ENCODE measurements at places on chromosomes 7 and 10.

DNA sequence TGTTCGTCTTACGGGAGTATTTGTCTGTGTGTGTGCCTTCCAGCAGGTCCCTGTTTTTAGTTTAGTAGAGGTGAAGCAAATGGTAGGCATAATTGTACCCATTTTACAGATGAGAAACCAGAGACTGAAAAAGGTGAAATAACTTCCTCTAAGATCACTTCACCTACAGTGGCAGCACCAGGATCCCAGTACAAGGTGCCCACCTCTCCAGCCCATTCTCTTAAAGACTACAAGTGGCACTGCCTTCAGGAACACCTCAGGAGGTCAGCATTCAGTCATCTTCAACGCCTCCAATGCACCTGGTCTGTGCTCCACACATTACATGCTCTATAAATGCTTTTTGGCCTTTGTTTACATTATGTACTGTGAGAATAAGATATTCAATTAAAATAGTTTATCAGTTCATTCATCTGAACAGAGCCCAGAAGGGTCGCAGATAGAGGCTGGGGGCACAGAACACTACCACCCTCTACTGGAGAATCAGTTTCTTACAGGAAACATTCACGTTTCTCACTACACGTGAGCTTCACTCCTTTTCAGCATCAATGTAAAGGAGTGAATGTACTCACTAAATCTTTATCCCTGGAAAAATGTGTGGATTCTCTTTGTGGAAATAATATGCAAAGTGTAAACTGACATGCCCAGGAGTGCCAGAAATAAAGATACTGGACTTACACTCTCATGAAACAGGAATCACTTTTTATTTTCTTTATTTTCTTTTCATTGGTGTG is 45.5 kb upstream of the ABLIM1 start:
- no peak for DNase-seq

DNA sequence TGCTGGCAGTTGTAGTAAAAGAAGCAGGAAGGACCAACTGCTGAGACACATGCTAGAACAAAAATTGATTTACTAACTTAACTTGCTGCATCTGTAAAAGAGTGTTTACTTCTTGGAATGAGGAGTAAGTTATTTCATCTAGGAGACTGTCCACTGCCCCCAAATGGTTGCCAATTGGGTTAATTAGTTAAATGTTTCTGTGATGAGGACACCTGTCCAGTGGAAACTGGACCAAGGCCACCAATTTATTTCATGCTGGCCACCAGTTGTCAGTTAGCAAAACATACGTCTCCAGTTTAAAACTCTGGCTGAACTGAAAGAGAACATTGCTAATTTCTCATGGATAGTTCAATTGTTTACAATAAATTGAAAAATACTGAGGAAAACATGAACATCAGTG is 191.7 kb downstream of the PPP1R9A start:
- DNase-seq, result no peak

- no peak for DNase-seq
These were observed 4.3 kb downstream of the HOXA11 start for GRCh38 chr7:27180431-27181420.

GRCh38 chr7:113247198-113247597 is 128.8 kb upstream of the SMIM30 start:
- no peak for DNase-seq

DNA sequence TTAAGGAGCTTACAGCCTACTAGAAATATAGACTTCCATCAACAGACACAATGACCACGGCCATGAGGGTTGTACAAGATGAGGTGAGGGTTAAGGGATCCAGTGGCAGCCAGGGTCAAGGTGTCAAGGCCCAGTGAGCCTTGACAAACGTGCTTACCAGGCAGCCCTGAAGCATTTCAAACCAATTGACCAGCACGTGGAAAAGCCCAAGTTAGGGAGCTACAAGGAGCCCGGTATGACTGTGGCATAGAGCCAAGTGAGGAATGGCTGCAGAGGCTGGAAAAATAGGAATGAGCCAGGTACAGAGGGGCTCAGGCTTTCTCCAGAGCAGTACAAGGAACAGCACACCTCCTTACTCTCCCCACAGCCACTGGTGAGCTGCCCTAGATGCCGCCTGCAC is 12.7 kb downstream of the AFAP1L2 start:
- DNase-seq, result no peak

DNA sequence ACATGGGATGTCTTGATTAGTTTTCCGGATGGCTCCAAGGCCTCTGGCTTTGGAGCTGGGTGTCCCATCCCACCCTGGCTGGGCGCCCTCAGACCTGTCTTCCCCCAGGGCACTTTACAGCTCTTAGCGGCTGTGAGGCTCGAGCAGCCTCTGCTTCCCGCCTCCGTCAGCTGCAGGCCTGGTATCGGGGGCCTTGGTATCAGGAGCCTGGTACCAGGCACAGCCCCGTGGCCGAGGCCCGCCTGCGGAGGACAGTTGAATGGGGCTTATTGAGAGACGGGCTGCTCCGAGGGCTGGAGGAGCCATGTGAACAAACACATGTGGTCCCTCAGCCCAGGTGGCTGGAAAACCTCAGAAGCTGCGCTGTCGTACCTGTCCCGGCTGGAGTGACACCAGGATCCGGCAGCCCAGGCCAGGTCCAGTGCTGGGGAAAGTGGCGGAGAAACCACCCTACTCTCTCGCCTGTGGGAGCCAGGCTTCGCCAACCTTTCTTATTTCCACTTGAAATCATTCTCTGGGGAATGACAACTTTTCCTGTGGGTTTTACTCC is 23.9 kb upstream of the AP5Z1 start:
- no peak for DNase-seq

GRCh38 chr10:87966459-87966858 is 103.0 kb downstream of the PTEN start:
- DNase-seq, result no peak

DNA sequence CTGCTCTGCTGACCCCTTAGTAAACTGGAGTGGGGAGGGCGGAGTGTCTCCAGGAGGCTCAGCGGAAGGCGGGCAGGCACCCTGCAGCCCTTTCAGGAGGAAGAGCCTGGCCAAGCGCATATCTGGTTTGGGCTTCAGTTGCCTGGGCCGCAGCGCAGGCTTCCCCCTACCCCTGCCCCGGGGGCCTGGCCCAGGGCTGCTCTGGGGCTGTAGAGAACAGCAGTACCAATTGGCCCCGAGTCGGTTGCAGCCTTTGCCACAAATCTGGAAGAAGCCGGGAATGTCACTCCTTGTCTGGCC is 28.1 kb upstream of the JAKMIP3 start:
- DNase-seq, result no peak

DNA sequence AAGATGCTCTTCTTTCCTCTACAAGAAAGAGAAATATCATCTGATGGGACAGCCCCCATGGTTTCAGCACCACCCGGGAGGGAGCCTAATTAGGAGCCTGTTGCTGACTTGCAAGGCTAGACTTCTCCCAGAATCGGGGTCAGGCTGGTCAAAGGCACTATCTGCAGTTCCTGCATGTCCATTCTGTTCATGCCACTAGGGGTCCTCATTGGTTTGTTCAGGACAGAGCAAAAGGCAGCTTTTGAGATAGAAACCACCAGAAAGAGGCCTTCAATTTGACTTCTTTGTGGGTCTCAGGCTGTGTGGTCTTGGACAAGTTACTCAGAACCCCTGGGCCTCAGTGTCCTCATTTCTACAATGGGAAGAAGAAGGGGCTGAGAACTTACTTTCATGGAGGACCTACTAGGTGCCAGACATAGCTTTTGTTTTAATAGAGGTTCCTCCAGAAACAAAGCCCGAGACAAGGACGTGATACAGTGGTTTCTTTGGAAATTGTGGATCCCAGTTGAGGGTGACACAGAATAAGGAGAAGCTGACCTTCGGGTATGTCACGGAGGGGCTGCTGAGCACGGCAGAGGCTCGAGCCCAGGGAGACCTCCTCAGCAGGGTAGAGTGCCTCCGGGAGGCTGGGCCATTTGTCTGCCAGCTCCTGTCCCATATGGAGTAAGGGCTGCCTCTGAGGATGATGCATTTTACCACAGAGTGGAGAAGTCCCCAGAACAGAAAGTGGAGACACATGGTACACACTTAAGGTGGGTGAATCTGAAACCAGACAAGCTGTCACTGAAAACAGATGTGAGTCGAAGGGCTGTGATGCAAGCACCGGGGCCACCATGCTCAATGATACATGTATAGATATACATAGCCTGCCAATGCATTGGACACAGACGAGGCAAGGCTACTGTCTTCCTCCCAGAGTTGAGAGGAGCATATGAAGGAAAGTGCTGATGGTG is 33.1 kb upstream of the NEUROD6 start:
- DNase-seq, result no peak

GRCh38 chr10:63722537-63722936 is 201.3 kb downstream of the REEP3 start:
- DNase-seq, result no peak

GRCh38 chr7:98870807-98871491 is 1.1 kb upstream of the TMEM130 start:
- DNase-seq, result no peak
